T-helper 17 cell (primary cell): ENCODE measurements at places on chromosomes 6 and 20. TPM values are rescaled to one million over a fixed set of nuclear protein-coding genes. Genes with fewer than 3 reads are reported as not detected.

DNA sequence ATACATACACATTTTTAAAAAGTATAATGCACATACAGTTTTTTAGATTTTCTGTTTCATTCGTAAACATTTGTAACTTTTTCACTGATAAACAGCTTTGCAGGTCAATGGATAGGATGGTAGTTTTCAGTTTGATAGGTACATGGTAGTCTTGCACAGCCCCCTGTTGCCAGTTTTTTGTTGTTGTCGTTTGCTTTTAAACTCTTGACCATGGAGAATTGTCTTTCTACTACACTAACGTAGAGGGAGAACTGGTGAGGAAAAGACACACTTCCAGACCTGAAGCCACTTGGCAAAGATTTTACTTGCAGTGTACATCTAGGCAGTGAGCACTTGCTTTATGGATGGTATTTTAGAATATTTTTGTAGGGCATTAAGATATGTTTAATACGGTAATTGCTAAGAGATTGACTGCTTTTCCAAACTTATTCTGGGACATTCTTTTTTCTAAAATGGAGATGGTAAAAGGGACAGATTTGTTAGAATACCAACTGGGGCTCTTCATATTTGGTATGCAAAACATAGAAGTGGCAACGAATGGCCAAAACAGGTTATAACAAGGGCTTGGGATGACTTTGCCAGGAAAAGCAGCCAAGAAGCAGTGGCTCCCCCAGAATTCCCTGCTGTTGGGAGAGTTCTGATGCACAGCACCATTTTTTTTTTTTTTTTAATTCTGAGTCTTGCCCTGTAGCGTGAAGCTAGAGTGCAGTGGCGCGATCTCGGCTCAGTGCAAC, 1.5 kb downstream of the PYGB start:
- no peaks in the 10 kb centered on the region for H3K27me3 ChIP-seq
- no peak for DNase-seq
- H3K27ac ChIP-seq: peak overlapping the region; percentile 65
- peak overlapping the region; percentile 93 for H3K4me3 ChIP-seq

The DNAH8 gene
- total RNA-seq: 0.05 TPM

DNA sequence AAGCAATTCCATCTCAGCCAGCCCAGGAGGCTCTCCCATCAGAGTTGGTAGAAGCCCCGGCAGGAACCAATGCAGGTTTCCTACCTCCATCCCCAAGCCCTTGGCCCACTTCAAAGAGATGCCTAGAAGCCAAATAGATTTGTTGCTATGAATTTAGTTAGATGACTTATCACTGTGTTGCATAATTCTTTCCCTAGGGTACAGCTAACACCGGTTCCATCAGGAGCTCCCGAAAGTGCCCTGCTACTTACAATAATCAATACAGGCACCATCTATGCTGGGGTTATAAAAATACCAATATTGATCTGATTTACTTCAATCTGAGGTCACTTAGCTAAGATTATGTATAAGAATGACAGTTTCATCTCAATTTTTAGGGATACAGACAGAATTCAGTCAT, 113.0 kb downstream of the MAP7 start:
- H3K36me3 ChIP-seq: no peaks in the 10 kb centered on the region
- peaks cover 27% of the 10 kb centered on the region for H3K27me3 ChIP-seq
- no peak for DNase-seq

The PLEKHG1 gene
- 12.9 TPM for total RNA-seq

DNA sequence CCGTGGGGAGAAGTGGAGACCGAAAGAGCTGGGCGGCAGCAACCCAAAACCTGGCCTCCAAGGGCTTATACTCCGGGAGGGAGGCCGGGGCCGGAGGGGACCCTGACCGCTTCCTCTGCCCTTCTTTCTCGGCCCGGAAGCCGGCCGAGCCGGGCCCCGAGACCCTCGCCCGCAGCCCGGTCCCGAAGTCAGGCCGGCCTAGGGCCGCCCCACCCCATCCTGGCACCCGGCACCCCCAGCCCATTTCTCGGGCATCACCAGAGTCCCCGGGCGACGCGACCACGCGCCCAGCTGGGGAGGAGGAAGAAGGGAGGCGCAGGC, 572 bp upstream of the ZDHHC14 start:
- no peak for DNase-seq
- peak overlapping the region; percentile 94 for H3K4me3 ChIP-seq
- no peak overlapping the region for H3K27ac ChIP-seq

The OR2H2 gene
- not detected for total RNA-seq

DNA sequence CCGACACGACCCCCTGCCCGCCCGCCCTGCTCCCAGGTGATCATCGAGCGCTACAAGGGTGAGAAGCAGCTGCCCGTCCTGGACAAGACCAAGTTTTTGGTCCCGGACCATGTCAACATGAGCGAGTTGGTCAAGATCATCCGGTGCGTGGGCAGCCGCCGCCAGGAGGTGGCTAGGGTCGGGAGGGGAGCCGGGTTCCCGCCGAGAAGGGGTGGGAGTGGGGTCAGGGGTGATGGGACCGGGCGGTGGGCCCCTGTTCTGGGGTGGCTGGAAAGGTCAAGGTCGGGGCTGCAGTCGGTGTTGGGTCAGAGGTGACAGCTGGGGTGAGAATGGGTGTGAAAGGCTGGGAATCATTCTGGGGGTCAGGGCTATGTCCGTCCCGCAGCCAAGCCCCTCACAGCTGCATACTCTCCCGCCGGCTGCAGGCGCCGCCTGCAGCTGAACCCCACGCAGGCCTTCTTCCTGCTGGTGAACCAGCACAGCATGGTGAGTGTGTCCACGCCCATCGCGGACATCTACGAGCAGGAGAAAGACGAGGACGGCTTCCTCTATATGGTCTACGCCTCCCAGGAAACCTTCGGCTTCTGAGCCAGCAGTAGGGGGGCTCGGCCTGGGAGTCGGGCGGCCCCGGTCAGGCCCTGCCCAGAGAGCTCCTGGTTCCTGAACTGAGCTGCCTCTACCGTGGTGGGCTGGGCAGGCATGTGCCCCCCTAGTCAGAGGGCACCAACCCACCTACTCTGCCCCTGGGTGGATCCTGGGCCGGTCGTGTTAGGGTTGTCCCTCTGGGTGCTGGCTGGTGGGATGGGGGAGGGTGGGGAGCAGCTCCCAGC, 1.0 kb downstream of the MAP1LC3A start:
- no peak for DNase-seq
- no peaks in the 10 kb centered on the region for H3K27me3 ChIP-seq
- H3K4me3 ChIP-seq: peak overlapping the region; percentile 74
- peaks cover 23% of the 10 kb centered on the region for H3K4me1 ChIP-seq
- peak overlapping the region; percentile 77 for H3K27ac ChIP-seq

DNA sequence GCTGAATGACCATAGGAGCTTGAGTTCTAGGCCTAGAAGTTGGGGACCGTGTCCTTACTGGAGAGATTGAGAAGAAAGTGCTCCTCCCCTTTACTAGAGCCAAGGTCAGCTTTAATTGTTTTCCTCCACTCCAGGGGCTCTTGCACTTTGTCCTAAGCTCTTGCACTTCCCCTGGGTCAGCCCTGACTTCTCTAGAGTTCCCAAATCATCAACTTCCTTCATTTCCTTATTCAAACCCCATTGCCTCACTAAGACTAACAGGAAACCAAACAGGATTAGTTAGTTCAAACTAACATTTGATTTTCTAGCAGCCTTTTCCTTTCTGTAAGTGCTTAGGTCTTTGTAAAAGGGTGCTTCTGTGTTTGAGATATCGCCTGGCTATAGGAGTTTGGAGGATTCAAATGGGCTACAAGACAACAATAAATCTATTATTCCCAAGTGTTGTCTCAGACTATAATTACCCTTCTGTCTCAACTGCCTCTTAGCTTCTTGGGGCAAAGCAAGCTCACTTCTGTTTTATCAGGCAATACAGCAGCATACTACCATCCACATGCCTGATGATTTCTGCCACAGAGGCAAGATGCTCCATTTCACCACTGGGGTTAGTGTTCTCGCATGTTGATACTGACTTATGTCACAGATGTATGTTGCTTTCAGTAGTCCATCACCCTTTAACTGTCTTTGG, 12.8 kb upstream of the DTNBP1 start:
- H3K36me3 ChIP-seq: no peaks in the 10 kb centered on the region
- no peak overlapping the region for H3K27ac ChIP-seq
- no peak overlapping the region for H3K4me3 ChIP-seq
- peaks cover 57% of the 10 kb centered on the region for H3K27me3 ChIP-seq

GRCh38 chr6:34424200-34425131, 1.4 kb downstream of the RPS10 start:
- peak overlapping the region; percentile 98 for H3K27ac ChIP-seq
- H3K36me3 ChIP-seq: no peaks in the 10 kb centered on the region
- H3K4me3 ChIP-seq: peak overlapping the region; percentile 98
- no peaks in the 10 kb centered on the region for H3K27me3 ChIP-seq
- no peak for DNase-seq
- peaks cover 16% of the 10 kb centered on the region for H3K4me1 ChIP-seq

DNA sequence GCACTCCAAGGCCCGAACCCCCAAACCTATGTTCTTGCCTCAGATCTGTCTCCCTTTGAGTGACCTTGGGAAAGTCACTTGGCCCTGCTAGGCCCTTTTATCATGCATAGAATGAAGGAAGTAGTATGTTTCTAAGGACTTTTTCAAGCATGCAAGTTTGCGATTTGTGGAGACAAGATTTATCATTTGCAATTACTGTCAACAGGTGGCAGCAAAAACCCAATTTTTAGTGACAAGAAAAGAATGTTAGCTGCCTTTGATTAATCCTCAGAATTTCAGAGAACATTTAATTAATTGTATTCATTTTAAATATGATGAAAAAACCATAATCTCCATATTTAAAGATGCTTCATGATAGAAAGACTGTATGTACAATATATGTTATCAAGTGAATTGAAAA, 28.3 kb upstream of the PREP start:
- no peaks in the 10 kb centered on the region for H3K27me3 ChIP-seq
- no peaks in the 10 kb centered on the region for H3K4me1 ChIP-seq
- H3K36me3 ChIP-seq: no peaks in the 10 kb centered on the region
- DNase-seq: no peak
- H3K27ac ChIP-seq: no peak overlapping the region

- H3K4me3 ChIP-seq: no peak overlapping the region
- no peak overlapping the region for H3K27ac ChIP-seq
- no peaks in the 10 kb centered on the region for H3K36me3 ChIP-seq
- H3K27me3 ChIP-seq: peaks cover 12% of the 10 kb centered on the region
- H3K4me1 ChIP-seq: no peaks in the 10 kb centered on the region
These were observed 233.5 kb downstream of the DHX35 start for GRCh38 chr20:39195582-39196021.

The GNMT gene
- 0.97 TPM for total RNA-seq

DNA sequence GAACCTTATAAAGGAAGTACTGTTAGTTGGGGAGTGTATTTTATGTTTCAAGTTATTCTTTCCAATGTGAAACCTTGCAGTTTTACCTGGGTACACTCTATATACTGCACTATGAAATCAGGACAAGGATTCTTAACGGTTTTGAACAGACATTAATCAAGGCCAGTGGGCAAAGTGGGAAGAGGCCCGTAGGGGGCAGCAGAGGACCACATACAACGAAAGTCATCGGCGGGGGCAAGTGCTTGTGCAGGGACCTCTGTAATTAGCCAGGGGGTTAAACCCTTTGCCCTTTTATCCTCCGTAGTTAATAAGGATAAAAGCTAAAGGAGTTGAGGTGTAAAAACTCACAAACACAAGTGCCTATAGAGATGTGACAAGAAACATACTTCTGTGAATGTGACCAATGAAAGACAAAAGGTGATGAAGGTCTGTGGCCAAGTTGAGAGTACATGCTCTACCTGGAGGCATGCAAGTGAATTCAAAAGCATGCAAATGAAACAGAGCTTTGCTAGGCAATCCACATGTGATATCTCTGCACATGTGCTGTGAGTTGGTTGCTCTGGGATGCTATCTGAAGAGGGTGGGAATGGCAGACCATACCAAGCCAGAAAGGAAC, 392.7 kb upstream of the MAN1A1 start:
- H3K27me3 ChIP-seq: peaks cover 15% of the 10 kb centered on the region
- no peak for DNase-seq
- peak overlapping the region; percentile 41 for H3K27ac ChIP-seq
- peaks cover 7% of the 10 kb centered on the region for H3K4me1 ChIP-seq

GRCh38 chr20:36521526-36521925, 19.8 kb upstream of the MYL9 start:
- peaks cover 4% of the 10 kb centered on the region for H3K36me3 ChIP-seq
- DNase-seq: no peak
- no peak overlapping the region for H3K4me3 ChIP-seq
- H3K27ac ChIP-seq: no peak overlapping the region
- no peaks in the 10 kb centered on the region for H3K27me3 ChIP-seq

DNA sequence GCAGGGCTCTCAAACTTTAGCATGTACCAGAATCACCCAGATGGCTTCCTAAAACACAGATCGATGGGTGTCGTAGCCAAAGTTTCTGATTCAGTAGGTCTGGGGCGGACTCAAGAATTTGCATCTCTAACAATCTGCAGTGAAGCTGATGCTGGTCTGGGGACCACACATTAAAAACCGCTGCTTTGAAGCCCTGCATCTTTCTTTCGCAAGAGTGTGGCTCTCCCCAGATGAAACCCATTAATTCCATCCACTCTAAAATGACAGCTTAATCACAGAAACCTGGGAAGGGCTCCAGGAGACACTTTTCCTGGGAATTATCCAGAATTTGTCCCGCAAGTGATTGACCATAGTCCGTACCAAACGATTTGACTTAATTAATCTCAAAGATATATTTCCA, 319.8 kb upstream of the PLCB4 start:
- no peaks in the 10 kb centered on the region for H3K36me3 ChIP-seq
- H3K4me1 ChIP-seq: peaks cover 2% of the 10 kb centered on the region
- no peaks in the 10 kb centered on the region for H3K27me3 ChIP-seq
- H3K4me3 ChIP-seq: no peak overlapping the region
- DNase-seq: no peak
